ENCODE measurements at places on chromosomes 6 and 20. TPM values are rescaled to one million over a fixed set of nuclear protein-coding genes. Genes with fewer than 3 reads are reported as not detected.

GRCh38 chr20:10521068-10521831 lies 86.1 kb downstream of the SLX4IP start:
- H3K4me3 ChIP-seq, result no peak overlapping the region
- no peak for DNase-seq
- no peaks in the 10 kb centered on the region for H3K36me3 ChIP-seq
- H3K27me3 ChIP-seq, result no peaks in the 10 kb centered on the region
- no peaks in the 10 kb centered on the region for H3K4me1 ChIP-seq

GRCh38 chr6:109048176-109048575 lies 46.5 kb downstream of the SESN1 start:
- H3K36me3 ChIP-seq, result no peaks in the 10 kb centered on the region
- no peaks in the 10 kb centered on the region for H3K27me3 ChIP-seq
- no peak overlapping the region for H3K4me3 ChIP-seq

GRCh38 chr6:154251116-154251515 lies 105.5 kb downstream of the IPCEF1 start:
- DNase-seq, result no peak
- no peak overlapping the region for H3K27ac ChIP-seq
- H3K27me3 ChIP-seq, result no peaks in the 10 kb centered on the region
- no peaks in the 10 kb centered on the region for H3K36me3 ChIP-seq
- H3K4me1 ChIP-seq, result no peaks in the 10 kb centered on the region

The TRIM38 gene
- 11.8 TPM for total RNA-seq

DNA sequence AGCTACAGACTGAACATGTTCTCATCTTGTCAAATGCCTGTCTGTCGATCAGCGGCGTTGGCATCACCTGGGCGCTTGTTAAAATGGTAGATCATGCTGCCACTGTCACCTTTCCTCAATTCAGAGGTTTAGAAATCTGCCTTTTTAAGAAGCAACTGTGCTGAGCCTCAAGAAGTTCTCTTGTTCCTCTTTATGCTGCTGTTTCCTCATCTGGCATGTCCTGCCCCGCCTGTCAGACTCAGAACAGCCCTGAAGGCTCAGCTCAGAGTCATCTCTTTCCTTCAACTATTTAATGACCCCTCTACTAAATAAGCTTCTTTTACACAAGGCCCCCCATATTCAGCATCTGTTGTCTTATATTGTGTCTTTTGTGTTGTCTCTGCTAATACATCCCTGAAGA lies 368.2 kb downstream of the EPM2A start:
- H3K4me1 ChIP-seq, result no peaks in the 10 kb centered on the region
- no peak overlapping the region for H3K27ac ChIP-seq
- no peak overlapping the region for H3K4me3 ChIP-seq
- no peaks in the 10 kb centered on the region for H3K36me3 ChIP-seq
- DNase-seq, result no peak

DNA sequence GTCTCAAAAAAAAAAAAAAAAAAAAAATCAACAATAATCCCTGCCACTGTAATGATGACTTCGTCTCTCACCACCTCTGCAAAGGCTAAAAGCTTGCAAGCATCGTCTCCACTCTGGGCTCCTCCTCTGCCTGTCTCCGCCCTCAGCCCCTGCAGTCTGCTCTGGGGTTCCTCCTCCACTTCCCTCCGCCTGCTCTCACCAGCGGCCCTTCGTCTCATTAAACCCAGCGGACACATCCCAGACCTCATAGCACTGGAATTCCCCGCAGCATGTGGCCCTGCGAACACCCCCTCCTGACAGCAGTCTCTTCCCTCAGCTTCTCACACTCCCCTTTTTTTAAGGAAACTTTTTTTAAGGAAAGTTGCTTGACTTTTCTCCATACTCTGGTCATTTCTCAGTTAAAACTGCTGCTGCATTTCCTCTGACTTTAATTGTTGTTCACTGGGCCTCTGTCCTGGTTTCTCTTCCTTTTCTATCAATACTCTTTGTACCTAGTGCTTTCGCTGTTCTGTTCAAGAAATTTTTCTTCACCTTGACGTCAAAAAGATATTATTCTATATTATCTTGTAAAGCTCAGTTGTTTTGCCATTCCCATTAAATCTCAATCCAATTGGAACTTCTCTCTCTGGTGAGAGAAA lies 70.9 kb upstream of the PLEKHG1 start:
- no peaks in the 10 kb centered on the region for H3K4me1 ChIP-seq
- H3K27me3 ChIP-seq, result no peaks in the 10 kb centered on the region
- H3K4me3 ChIP-seq, result no peak overlapping the region
- H3K36me3 ChIP-seq, result no peaks in the 10 kb centered on the region
- peak overlapping the region; percentile 44 for H3K27ac ChIP-seq

The ALDH5A1 gene
- total RNA-seq, result 6.1 TPM

The NANP gene
- total RNA-seq, result 5.2 TPM

- H3K4me3 ChIP-seq, result no peak overlapping the region
- no peaks in the 10 kb centered on the region for H3K4me1 ChIP-seq
- no peak overlapping the region for H3K27ac ChIP-seq
- H3K27me3 ChIP-seq, result no peaks in the 10 kb centered on the region
- H3K36me3 ChIP-seq, result no peaks in the 10 kb centered on the region
- DNase-seq, result no peak
These were observed 27.8 kb upstream of the HECA start for GRCh38 chr6:139107051-139107450.

GRCh38 chr6:105321207-105321606 lies 81.7 kb downstream of the PREP start:
- H3K4me1 ChIP-seq, result no peaks in the 10 kb centered on the region
- no peaks in the 10 kb centered on the region for H3K27me3 ChIP-seq
- H3K4me3 ChIP-seq, result no peak overlapping the region
- H3K36me3 ChIP-seq, result no peaks in the 10 kb centered on the region

- DNase-seq, result no peak
- no peaks in the 10 kb centered on the region for H3K4me1 ChIP-seq
- H3K36me3 ChIP-seq, result no peaks in the 10 kb centered on the region
- no peak overlapping the region for H3K27ac ChIP-seq
- no peak overlapping the region for H3K4me3 ChIP-seq
- H3K27me3 ChIP-seq, result no peaks in the 10 kb centered on the region
These were observed 4.7 kb downstream of the MAPK14 start for GRCh38 chr6:36032261-36032660.

GRCh38 chr20:31474097-31474436 lies 860 bp downstream of the DEFB124 start:
- no peaks in the 10 kb centered on the region for H3K4me1 ChIP-seq
- no peaks in the 10 kb centered on the region for H3K36me3 ChIP-seq
- DNase-seq, result no peak
- peaks cover 16% of the 10 kb centered on the region for H3K27me3 ChIP-seq
- H3K4me3 ChIP-seq, result no peak overlapping the region

DNA sequence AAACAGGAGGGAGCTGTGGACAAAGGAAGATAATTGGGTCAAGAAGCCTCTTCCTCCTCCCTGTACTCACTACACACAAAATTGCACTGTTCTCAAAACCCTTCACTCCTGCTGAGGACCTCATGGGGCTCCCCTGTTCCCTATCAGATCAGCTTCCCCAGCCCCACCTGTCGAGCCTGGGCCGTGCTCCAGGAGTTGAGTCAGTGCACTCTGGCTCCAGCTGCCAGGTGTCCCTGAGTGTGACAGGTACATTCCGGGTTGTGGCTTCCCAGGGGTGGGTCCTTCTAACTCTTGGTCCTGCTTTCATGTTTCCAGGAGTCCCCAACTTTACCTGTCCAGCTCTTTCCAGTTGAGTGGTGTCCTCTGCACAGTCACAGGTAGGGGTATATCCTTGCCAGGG lies 8.4 kb downstream of the RAB5IF start:
- no peak overlapping the region for H3K27ac ChIP-seq
- H3K36me3 ChIP-seq, result no peaks in the 10 kb centered on the region
- H3K27me3 ChIP-seq, result no peaks in the 10 kb centered on the region

GRCh38 chr6:10030942-10031537 lies 383.8 kb downstream of the TFAP2A start:
- H3K4me3 ChIP-seq, result no peak overlapping the region
- no peak overlapping the region for H3K27ac ChIP-seq
- no peaks in the 10 kb centered on the region for H3K27me3 ChIP-seq
- no peaks in the 10 kb centered on the region for H3K4me1 ChIP-seq

- no peak overlapping the region for H3K27ac ChIP-seq
- no peaks in the 10 kb centered on the region for H3K27me3 ChIP-seq
- H3K4me1 ChIP-seq, result no peaks in the 10 kb centered on the region
- H3K36me3 ChIP-seq, result no peaks in the 10 kb centered on the region
- DNase-seq, result peak; percentile 63
- H3K4me3 ChIP-seq, result no peak overlapping the region
These were observed 164.9 kb upstream of the SASH1 start for GRCh38 chr6:148177589-148178233.

- no peaks in the 10 kb centered on the region for H3K36me3 ChIP-seq
- H3K4me1 ChIP-seq, result no peaks in the 10 kb centered on the region
- no peaks in the 10 kb centered on the region for H3K27me3 ChIP-seq
- no peak overlapping the region for H3K27ac ChIP-seq
- H3K4me3 ChIP-seq, result no peak overlapping the region
- DNase-seq, result no peak
These were observed 12.8 kb downstream of the RGS17 start for GRCh38 chr6:153117986-153118879.

GRCh38 chr6:26043384-26044139 lies 43.7 kb upstream of the HFE start:
- H3K27me3 ChIP-seq, result no peaks in the 10 kb centered on the region
- H3K4me1 ChIP-seq, result no peaks in the 10 kb centered on the region
- H3K36me3 ChIP-seq, result no peaks in the 10 kb centered on the region
- peak overlapping the region; percentile 91 for H3K27ac ChIP-seq
- H3K4me3 ChIP-seq, result peak overlapping the region; percentile 46

The C6orf15 gene
- total RNA-seq, result 0.59 TPM

The VSX1 gene
- total RNA-seq, result not detected

- no peaks in the 10 kb centered on the region for H3K27me3 ChIP-seq
- H3K4me1 ChIP-seq, result no peaks in the 10 kb centered on the region
- no peak for DNase-seq
- no peaks in the 10 kb centered on the region for H3K36me3 ChIP-seq
- peak overlapping the region; percentile 48 for H3K27ac ChIP-seq
These were observed 118.6 kb upstream of the CCDC28A start for GRCh38 chr6:138654715-138655634.
